ENCODE measurements at places on chromosomes 1 and 21. TPM values are rescaled to one million over a fixed set of nuclear protein-coding genes. Genes with fewer than 3 reads are reported as not detected.
A peak's percentile ranks its signal among the peaks of the same experiment; 100 is the strongest.

The OR10Z1 gene
- total RNA-seq: not detected

The TMPRSS2 gene
- 0.39 TPM for total RNA-seq

- DNase-seq: no peak
These were observed 48.5 kb downstream of the RWDD3 start for GRCh38 chr1:95282518-95282895.

- no peak for DNase-seq
These were observed 244.9 kb downstream of the DSCAM start for GRCh38 chr21:40602080-40602479.

DNA sequence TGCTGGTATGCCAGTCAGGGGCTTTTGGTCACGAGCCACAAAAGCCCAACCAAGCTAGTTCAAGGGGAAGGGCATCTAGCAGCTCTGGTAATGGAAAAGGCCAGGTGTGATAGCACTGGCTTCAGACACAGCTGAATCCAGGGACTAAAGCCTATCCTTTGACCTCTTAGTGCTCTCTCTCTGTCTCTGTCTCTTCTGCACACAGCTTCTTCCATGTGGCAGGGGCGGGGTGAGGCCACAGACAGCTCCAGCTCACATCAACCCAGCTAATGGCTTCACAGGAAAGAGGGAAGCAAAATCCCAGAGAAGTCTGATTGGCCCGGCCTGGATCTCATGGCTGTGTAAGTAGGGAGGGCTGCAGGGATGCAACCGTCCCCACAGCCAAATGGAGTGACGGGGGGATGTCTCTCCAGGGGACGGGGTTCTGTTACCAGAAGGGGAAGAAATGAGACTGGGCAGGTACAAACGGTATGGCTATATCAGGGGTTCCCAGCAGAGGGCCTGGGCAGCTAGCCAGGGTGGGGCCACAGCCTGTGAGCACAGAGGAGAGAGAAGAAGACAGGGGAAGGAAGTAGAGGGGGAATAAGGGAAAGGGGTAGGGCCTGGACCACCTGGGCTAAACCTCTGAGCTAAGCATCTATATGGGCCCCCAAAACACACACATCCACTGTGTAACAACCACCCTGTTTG is 42.4 kb downstream of the FBXO2 start:
- no peak for DNase-seq

GRCh38 chr1:234222561-234223280 is 150.5 kb upstream of the COA6 start:
- DNase-seq: peak; percentile 74

All from RPMI7951 (cell line).